ENCODE measurements at places on chromosomes 4 and X. TPM values are rescaled to one million over a fixed set of nuclear protein-coding genes. Genes with fewer than 3 reads are reported as not detected.

ZCCHC18 gene
- total RNA-seq = not detected

CTAG2 gene
- total RNA-seq = not detected

GAGE13 gene
- not detected for total RNA-seq

SYP gene
- 3.1 TPM for total RNA-seq

FGFBP2 gene
- not detected for total RNA-seq

KCTD8 gene
- total RNA-seq = not detected

GBA3 gene
- total RNA-seq = not detected

ATP2B3 gene
- total RNA-seq = 0.06 TPM

CFAP47 gene
- total RNA-seq = not detected

HGFAC gene
- 0.16 TPM for total RNA-seq

Data from A549 treated with CpdA at 1 μM for 4 hours (cell line).